T1000 (cell line): ENCODE measurements at places on chromosomes 13 and 19.
A peak's percentile ranks its signal among the peaks of the same experiment; 100 is the strongest.

- no peak for DNase-seq
Measured at GRCh38 chr19:10550336-10550735, 6.6 kb downstream of the ATG4D start.

- no peak for DNase-seq
Measured at GRCh38 chr13:68550330-68550729, 1320.2 kb upstream of the PCDH9 start.

GRCh38 chr19:21912654-21913053 lies 76.7 kb upstream of the ZNF43 start:
- DNase-seq: no peak

DNA sequence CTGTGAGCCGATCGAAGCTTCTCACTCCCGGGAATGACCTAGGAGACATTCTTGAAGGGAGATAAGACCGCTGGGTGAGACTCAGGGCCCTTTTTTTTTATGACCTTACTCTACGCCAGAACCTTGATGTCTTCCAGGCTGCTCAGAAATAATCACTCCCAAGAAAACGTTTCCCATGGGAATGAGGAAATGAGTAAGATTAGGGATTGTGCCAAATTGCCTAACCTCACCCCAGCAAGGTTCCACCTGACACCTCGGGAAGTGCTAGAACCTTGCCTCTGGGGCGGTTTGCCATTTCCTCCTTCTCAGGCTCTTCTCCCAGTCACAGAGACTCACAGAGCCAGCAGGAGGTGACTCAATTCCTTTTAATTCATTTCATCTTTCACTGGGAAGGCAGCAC lies 2.3 kb downstream of the SLC46A3 start:
- DNase-seq: no peak

DNA sequence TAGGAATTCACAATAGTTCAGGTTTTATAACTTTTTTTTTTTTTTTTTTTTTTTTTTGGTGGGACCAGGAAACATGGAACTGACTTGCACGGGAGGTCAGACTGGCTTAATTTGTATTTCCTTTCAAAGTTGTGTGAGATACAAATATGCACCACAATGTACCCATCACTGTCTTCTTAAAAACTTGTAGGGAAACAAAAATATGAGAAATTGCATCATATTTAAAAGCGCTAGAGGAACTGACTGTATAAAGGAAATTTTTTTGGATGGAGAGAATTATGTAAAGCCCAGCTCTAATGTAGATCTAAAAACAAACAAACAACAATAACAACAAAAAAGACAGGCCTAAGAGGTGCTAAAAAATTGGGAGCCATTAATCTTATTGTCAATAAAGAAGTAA lies 246.5 kb downstream of the DCT start:
- no peak for DNase-seq

DNA sequence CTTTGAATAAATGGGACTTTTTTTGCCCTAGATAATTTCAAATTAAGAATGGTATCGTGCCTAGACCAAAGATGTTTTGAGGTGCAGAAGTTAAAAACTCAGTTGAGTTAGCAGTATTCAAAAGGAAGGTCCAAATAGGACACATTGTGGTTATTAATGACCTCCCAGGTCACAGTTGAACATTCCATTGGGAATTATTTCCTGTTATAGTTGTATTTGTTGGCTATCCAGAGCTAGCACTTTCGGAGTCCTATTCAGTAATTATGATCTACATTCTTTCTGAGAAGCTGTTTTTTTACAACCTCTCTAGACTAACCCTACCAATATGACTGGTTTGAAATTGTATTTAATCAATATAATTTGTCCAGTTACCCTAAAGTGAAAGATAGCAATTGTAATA lies 83.7 kb downstream of the MAB21L1 start:
- no peak for DNase-seq

- no peak for DNase-seq
Measured at GRCh38 chr19:3516675-3517207, 10.6 kb downstream of the FZR1 start.

- no peak for DNase-seq
Measured at GRCh38 chr13:72960114-72960513, 98.7 kb upstream of the KLF5 start.

- peak; percentile 61 for DNase-seq
Measured at GRCh38 chr13:93227878-93228642, 1.5 kb downstream of the GPC6 start.

DNA sequence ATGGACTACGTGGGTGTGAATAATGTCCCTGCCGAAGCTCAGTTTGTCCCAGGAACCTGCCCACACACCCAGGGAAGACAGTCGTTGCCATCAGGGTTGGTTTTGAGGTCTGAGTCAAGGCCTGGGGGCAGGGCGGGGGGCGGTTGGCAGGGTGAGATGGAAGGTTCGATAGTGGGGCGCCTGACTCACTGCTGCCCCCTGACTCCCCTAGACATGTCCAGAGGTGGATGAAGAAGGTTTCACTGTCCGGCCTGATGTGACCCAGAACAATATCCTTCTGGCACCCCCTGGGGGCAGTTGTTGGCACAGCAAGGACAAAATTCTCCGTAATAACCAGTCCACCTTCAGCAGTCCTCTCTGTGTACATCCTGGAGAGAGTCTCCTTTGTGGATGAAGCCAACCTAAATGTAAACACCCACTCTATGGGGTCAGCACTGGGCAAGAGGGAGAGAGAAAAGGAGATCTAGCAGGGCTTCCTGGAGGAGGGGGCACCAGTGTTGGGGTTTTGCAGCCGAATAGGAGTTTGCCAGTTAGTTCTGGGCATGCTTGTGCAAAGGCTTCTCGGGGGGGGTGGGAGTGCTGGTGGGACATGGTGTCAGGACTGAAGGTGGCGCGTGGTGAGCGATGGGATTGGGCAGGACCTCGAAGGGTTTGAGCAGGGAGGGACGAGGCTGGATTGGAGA lies 19.6 kb upstream of the B3GNT3 start:
- no peak for DNase-seq

- DNase-seq: no peak
Measured at GRCh38 chr13:58992478-58993042, 1171.2 kb downstream of the DIAPH3 start.
